ENCODE measurements at places on chromosomes 4 and X.

DNA sequence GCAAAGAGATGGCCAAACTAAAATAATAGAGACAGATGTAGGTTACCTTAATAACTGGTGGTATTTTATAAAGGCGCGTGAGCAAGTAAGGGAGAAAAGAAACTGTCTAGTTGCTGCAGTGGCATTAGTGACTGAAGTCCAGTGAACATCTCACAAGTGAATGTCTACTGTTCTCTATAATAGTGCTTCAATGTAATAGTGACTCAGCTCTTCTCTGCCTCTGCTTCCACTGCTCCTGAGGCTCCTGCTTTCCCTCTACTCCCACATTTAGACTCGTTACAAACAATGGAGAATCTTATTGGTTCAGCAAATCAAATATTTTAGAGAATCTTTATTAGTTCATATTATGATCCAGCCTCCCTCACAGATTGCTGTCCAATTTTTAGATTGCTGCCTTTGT, 779.1 kb upstream of the HTR2C start:
- no peak for DNase-seq

GRCh38 chr4:108536577-108536976, 83.8 kb upstream of the RPL34 start:
- DNase-seq: no peak

GRCh38 chr4:75989846-75990528, 758 bp downstream of the SDAD1 start:
- no peak for DNase-seq

GRCh38 chr4:137082061-137082460, 450.2 kb downstream of the PCDH18 start:
- DNase-seq: no peak

- DNase-seq: no peak
Measured at GRCh38 chr4:55033296-55033695, 92.1 kb downstream of the KDR start.

- DNase-seq: no peak
Measured at GRCh38 chr4:105106426-105106825, 40.2 kb upstream of the TET2 start.

DNA sequence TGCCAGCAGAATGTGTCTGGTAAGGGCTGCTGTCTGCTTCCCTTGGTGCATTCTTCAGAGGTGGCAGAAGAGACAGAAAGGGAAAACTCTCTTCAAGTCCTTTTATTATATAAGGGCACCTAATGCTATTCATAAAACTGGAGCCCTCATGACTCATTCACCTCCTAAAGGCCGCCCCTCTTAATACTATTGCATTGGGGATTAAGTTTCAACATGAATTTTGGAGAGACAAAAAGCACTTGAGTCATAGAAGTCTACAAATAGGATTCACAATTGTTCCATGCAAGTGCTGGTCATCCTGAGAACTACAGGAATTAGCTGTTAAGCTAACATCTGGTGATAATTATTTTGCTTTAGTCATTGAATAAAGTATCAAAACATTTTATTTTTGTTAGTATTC, 349.5 kb downstream of the HS3ST1 start:
- DNase-seq: no peak

DNA sequence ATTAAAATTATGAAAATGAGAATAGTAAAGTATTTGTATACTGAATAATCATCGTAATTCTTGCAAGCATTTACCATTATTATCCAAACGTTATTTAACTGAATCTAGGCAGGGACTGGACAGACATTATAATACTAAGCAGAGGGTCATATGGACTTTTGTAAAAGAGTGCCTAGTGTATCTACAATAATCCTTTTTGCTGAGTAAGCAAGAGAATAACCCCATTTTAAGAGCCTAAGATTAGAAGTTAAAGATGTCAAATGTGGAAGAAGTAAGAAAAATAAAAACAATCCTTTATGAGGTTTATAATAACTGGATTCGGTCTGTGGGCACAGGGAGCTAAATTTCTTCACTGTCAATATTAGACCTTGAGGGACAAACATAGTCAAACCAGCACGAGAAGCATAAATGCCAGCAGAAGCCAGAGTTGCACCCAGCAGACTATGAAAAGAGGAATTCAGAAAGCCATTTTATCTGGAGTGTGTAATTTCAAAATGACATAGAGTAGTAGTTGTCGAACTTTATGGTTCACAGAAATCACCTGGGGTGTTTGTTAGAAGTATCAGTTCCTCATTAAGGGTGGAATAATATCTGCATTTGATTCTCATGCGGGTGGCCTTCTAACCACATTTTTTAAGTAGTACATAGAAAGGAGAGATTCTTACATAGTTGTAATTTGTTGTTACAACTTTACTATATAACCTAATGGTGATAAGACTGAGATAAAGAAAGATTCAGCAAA, 39.7 kb upstream of the DCLK2 start:
- DNase-seq: no peak
